Mesothelial cell of epicardium (in vitro differentiated cells): ENCODE measurements at places on chromosomes 12 and 14. TPM values are rescaled to one million over a fixed set of nuclear protein-coding genes. Genes with fewer than 3 reads are reported as not detected.

The LMNTD1 gene
- 0.54 TPM in 1 of 3 replicates, not detected in the others for total RNA-seq

The KRT6C gene
- not detected in 3 replicates for total RNA-seq

DNA sequence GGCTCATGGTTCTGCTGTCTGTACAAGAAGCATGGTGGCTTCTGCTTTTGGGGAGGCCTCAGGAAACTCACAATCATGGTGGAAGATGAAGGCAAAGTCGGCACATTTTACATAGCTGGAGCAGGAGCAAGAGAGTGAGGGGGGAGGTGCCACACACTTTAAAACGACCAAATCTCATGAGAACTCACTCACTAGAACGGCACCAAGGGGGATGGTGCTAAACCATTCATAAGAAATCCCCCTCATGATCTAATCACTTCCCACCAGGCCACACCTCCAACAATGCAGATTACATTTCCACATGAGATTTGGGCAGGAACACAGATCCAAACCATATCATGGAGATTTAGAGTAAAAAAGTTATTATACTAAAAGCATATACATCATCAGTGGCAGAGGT is 13.6 kb upstream of the LEMD3 start:
- peaks cover 3% of the 10 kb centered on the region for H3K4me1 ChIP-seq
- no peak overlapping the region for H3K27ac ChIP-seq
- H3K36me3 ChIP-seq: no peaks in the 10 kb centered on the region
- DNase-seq: no peak
- peaks cover 8% of the 10 kb centered on the region for H3K27me3 ChIP-seq

The AQP5 gene
- 0.16 TPM in 1 of 3 replicates, not detected in the others for total RNA-seq

The NEUROD4 gene
- not detected in 3 replicates for total RNA-seq

DNA sequence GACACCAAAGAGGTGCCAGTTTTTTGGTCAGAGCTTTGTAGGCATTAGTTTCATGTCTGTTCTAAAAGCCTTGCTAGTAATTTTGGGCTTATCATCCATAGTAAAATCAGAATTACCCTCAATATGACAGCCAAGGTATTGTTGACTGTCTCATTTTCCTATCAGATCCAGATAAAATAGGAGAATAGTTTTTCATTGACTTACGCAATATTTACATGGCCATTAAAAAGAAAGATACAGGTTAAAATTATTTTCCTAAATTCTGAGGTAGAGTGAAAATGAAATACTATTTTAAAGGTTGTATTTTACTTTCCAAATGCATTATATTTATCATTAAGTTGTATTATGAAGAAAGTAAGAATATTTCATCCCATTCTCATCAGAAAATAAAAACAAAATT is 203.7 kb downstream of the LRFN5 start:
- no peaks in the 10 kb centered on the region for H3K4me1 ChIP-seq
- H3K27ac ChIP-seq: no peak overlapping the region
- H3K27me3 ChIP-seq: no peaks in the 10 kb centered on the region
- no peak overlapping the region for H3K4me3 ChIP-seq
- DNase-seq: no peak
- no peaks in the 10 kb centered on the region for H3K36me3 ChIP-seq

DNA sequence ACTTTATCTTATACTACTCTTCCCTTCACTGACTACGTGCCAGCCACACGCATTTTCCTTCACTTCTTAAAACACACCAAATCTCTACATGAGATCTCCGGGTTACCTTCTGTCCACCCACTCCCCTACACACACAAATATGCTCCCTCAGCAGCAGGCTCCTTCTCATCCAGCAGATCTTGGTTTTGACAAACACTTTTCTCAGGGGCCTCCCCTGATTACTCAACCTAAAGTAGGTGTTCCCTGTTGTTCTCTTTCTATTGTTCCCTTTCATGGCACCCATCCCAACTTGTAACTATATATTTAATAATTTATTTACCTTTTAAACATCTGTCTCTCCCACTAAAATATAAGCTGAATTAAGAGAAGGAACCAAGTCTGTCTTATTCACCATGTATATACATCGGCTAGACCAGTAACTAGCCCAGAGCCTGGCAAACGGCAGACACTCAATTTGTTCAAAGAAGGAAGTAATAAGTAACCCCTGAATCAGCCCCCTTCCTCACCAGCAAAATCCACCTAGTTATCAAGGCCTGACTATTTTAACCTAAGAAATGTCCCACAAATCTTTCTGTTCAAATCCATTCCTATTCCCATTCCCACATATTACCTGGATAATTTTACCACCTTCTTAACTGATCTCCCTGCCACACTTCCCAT is 2.7 kb downstream of the C2CD5 start:
- no peak for DNase-seq
- peaks cover 19% of the 10 kb centered on the region for H3K4me1 ChIP-seq
- no peaks in the 10 kb centered on the region for H3K27me3 ChIP-seq
- H3K27ac ChIP-seq: no peak overlapping the region

GRCh38 chr12:109680264-109681005 is 33.2 kb upstream of the FAM222A start:
- no peak for DNase-seq
- peaks cover 6% of the 10 kb centered on the region for H3K4me1 ChIP-seq
- no peak overlapping the region for H3K4me3 ChIP-seq
- peaks cover 39% of the 10 kb centered on the region for H3K27me3 ChIP-seq

DNA sequence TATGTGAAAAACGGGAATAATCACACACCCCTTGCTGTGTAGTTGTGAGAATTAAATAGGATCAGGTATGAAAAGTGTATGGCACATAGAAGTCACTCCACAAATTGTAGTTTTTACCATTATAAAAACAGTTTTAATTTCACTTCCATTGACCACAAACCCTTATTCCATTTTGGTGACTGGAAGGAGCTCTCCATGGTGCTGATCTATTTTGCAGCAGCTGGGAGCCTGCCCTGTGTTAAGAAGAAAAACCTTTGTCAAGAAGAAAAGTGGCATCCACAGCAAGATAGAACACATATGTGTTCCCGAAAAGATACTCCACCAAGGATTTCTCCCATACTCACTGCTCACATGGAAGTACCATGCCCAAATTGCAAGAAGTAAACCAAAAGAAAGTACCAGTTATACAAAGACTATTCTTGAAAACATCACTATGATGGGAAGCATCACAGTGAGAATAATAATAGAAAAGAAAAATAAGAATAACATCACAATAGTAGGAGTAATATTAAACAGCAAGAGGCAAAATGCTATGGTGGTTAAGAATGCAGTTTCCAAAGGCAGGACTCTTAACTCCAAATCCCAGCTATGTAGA is 58.7 kb downstream of the TUNAR start:
- H3K36me3 ChIP-seq: no peaks in the 10 kb centered on the region
- no peak for DNase-seq
- no peaks in the 10 kb centered on the region for H3K4me1 ChIP-seq
- H3K27me3 ChIP-seq: peaks cover 30% of the 10 kb centered on the region
- H3K27ac ChIP-seq: no peak overlapping the region

- peaks cover 12% of the 10 kb centered on the region for H3K4me1 ChIP-seq
- peaks cover 20% of the 10 kb centered on the region for H3K27me3 ChIP-seq
- H3K36me3 ChIP-seq: no peaks in the 10 kb centered on the region
- H3K4me3 ChIP-seq: peak overlapping the region; percentile 70
These were observed 26.5 kb downstream of the ZBTB42 start for GRCh38 chr14:104827177-104828055.

The SLC38A2 gene
- 256 to 274 TPM (median 261 TPM) in 3 replicates for total RNA-seq

- H3K36me3 ChIP-seq: peaks cover 13% of the 10 kb centered on the region
- no peak for DNase-seq
- H3K27me3 ChIP-seq: no peaks in the 10 kb centered on the region
These were observed 136.0 kb downstream of the ERC1 start for GRCh38 chr12:1127021-1127420.

DNA sequence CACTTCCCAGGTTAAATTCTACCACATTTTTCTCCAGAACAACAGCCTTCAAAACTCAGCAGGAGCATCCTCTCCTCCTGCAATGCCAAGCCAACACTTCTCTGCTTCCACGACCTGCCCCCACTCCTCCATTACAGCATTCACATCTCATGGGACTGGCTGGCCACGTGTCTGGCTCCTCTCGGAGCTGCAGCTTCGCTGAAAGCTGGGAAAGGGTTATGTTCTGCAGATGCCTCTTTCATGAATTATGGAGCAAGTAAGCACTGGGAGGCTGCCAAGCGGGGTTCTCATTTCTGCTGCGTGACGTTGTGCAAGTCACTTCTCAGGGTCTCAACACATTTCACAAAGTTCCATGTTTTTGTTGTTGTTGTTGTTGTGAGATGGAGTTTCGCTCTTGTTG is 142.2 kb upstream of the RFLNA start:
- peaks cover 27% of the 10 kb centered on the region for H3K36me3 ChIP-seq
- peak overlapping the region; percentile 68 for H3K27ac ChIP-seq
- no peak for DNase-seq
